KBM-7 (cell line): ENCODE measurements at places on chromosomes 2 and 18.

GRCh38 chr2:119681868-119682220 lies 2.8 kb downstream of the TMEM177 start:
- DNase-seq: no peak

DNA sequence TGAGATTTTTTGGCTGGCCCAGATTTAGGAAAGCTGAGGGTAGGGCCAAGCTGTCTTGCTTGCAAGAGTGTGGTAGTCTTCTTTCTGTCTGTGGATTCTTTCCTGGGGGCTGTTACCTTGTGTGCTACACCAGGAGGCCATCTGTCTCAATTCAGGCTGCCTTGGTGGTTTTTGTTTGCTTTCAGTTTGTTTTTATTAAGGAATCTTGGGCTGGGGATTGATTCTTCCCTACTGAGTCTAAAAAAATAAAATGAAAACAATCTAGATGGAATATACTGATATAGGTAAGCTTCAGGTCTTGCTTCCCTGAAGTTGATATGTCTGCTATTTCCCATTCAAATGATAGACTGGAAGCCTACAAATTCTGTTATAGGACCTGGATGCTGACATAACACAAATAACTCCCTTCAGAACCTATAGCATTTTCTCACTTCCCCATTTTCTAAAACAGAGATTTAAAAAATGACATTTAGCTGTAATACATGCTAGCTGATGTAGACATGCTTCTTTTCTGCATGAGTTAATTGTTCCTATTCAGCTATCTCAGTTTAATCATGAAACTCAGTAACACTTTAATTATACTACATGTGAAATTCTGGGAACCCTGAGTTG lies 5.3 kb downstream of the LHCGR start:
- DNase-seq: no peak

- no peak for DNase-seq
Observed at GRCh38 chr2:187525163-187525900, 28.9 kb downstream of the TFPI start.

GRCh38 chr18:36350839-36351469 lies 53.4 kb downstream of the FHOD3 start:
- no peak for DNase-seq

DNA sequence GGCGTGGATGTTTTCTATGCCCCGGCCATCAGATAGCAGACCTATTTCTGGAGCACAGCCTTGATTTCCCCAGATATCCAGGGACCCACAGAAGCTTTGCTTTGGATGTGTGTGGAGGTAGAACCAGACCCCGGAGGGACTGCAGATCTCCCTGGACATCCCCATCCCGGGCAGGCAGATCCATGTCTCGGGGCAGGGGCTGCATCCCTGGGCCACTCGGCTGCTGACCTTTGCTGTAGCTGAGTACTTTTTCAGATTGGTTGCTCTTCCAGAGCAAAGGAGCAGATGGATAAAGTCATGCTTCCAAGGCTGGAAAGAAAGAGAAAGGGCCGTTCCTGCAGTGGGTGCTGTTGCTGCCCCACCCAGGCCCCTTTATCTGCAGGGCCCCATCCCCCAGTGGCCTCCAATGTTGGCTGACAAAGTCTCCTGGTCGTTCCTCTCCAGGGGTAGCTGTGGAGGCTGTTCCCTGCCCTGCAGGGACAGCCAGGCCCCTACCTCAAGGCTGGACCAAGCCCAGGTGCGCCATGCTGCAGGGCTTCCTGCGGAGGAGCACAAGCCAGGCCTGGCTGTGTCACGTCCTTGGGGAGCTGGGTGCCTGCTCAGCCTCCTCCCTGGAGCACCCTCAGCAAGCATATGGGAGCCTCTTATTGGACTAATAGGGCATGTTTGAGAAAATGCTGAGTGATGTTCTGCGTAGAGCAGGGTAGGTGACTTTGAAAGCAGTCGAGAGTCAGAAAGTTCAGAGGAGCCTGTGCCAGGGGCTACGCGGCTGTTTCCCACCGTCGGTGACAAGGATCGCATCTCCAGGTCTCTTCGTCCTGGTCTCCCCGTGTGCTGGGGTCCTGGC lies 68.4 kb downstream of the TPO start:
- no peak for DNase-seq

- DNase-seq: no peak
Observed at GRCh38 chr2:95401480-95401879, 1.0 kb upstream of the FAHD2A start.

DNA sequence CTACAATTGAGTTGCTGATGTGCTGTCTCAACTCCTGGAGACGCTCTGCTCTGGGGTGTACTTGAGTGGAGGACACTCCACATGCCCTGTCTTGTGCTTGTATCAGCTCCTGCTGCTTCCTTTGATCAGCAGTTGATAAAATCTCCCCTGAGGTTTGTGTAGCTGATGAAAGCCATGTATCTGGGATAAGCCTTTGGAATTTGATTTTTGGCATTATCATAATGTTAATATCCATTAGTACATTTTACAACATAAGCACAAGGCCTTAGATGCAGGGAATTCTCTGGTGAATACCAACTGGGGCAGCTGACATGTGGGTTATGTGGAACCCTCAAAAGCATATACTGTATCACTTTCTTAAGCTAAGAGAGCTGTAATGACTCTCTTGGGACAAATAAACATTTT lies 222.7 kb upstream of the ITGA4 start:
- DNase-seq: no peak

DNA sequence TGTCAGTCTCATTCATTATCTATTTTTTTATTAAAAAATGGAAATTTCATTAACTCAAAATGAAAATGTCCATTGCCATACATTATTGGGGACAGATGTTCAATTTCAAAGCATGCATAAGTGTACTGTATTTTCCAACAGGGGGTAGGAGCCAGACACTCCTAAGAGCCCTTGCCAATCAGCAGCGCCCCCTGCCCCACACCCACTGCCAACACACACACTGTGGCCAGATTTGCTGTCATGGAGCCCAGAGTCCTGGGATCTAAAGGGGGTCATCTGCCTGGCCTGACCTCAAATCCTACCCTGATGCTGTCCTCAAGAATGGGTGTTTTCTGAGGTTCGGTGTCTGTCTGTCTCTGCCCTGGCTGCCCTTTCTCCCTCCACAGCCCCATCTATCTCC lies 162.2 kb upstream of the TWIST2 start:
- no peak for DNase-seq

DNA sequence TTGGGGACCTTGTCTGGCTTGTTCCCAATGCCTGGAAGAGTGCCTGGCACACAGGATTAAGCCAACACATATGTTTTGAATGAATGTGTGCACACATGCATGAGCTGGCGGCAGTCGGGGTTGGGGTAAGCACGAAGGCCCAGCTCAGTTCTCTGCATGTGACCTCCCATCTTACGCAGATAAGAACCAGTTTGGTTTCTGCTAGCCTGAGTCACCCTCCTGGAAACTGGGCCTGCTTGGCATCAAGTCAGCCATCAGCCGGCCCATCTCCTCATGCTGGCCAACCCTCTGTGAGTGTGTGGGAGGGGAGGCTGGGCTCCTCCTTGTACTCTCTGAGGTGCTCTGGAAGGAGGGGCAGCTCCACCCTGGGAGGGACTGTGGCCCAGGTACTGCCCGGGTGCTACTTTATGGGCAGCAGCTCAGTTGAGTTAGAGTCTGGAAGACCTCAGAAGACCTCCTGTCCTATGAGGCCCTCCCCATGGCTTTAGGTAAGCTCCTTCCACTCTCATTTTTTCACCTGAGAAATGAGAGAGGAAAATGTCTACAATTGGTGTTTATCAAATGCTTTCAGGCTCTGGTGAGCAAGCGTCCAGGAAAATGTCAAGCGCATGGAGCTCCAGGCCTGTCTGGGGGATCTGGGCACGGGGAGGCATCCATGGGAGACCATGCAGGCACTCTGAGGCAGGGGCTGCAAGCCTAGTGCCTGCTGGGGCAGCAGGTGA lies 9.7 kb upstream of the IL1RN start:
- DNase-seq: no peak

- DNase-seq: no peak
Observed at GRCh38 chr2:42844901-42845821, 52.8 kb upstream of the HAAO start.

- DNase-seq: no peak
Observed at GRCh38 chr18:907115-907884, 2.6 kb downstream of the ADCYAP1 start.

DNA sequence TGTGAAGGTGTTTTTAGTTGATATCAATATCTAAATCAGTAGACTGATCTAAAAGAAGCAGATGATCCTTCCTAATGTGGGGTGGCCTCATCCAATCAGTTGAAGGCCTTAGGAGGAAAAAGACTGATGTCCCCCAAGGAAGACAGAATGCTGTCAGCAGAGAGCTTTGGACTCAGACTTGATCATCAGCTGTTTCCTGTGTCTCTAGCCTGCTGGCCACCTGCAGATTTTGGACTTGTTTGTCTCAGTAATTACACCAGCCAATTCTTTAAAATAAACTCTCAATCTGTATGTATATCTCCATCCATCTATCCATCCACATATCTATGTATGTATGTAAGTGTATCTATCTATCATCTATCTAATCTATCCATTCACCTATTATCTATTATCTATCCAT lies 301.3 kb downstream of the LPIN1 start:
- no peak for DNase-seq

- DNase-seq: no peak
Observed at GRCh38 chr18:31245820-31246219, 72.1 kb upstream of the DSG1 start.

DNA sequence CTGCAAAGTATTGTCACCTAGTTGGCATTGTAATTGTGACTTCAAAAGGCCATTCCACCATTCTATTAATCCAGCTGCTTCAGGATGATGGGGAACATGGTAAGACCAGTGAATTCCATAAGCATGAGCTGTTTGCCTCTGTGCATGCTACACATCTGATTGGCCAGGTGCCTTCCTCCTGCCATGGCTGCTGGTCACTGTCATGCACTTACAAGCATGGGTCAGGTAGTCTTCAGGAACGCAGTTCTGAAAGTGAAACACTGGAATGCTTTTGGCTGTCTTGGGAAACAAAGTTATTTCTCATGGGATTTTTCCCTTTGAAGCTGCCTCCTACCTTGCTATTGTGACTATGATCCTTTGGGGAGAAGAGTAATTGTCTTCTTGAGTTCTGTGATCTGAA lies 267.6 kb downstream of the GBX2 start:
- no peak for DNase-seq

GRCh38 chr18:48740068-48740440 lies 201.2 kb downstream of the CTIF start:
- no peak for DNase-seq

- peak; percentile 14 for DNase-seq
Observed at GRCh38 chr18:55405893-55406406, 182.0 kb downstream of the TCF4 start.

DNA sequence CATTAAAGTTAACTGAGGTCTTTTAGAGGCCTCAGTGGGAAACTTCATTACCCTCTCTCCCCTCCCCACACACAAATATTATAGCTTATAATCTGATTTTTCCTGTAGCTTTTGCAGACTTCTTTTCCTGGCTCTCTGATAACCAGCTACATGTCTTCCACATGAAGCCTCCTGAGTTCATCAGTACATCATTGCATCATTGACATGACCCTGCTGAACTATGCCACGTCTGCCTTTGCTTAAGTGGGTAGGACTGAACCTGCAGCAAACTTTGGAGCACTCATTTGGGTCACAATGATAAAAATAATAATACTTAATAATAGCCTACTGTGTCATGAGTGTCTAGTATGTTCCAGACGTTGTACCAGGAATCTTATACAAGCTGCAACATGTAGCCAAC lies 7.0 kb downstream of the CRYGA start:
- DNase-seq: no peak

DNA sequence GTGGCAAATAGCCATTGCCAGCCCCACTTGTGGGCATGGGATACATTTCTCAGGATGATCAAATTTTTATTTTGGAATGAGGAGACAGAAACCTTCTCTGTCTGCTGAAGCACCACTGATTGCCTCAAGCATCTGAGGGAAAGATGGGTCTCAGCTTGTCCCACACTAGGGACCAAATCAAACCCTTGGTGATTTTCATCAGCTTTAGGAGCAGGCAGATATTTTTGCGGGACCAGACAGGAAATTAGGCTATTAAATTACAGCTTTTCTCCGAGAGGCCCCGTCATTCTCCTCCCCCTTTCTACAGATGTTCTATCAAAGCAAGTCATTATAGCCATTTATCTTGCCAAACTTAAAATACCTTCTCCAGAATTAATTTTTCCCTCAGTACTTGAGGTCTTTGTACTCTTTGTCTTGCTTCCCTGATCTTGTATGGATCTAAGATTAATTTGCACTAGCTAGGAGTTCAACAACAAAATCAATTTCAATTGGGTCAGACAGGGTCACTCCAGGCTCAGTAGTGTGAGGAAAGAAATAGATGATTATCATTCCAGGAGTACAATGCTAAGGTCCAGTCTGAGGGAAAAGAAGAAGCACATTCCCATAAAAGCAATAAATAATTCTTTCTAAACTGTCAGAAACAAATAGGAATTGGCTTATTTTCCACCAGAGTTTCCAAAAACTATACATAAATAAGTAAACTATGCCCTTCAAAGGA lies 818.1 kb upstream of the SOX11 start:
- DNase-seq: no peak

DNA sequence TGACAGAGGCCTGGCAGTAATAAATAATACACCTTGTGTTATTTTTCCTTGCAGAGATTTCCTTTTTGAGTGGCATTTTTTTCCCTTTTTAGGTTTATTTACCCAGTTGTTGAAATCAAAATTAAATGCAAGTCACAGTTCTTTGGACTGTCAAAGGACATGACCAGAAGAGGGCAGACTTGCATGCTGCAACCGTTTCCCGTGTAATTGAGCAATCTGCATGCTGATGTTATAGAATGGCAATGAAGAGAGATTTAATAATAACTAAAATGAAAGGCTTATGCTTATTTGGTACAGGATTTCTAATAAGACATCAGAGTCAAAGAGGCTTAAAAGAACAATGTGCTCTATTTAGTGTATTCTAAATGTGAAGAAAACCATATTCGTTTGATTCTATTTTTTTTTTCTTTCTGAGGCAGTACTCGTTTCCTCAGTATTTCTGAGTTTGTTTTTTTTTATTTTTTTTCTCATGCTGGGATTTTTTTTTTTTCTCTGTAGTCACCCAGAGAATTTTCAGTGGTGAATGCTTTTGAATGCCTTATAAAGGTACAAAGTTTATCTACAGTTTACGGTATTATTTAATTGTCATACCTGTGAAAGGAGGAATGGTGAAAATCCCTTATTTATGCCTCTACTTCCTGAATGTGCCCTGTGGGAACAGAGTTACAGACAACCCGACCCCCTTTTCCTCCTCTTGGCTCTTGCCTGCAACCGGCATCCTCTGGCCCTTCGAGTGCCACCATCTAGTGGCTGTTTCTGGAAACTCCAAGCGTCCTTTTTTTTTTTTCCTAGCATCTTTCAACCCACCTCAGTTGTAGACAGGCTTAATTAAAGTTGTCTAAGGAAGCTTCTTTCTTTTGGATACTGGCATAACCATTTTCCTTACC lies 368.5 kb downstream of the LRRTM1 start:
- peak; percentile 53 for DNase-seq
